ENCODE measurements at places on chromosomes 6 and 20.

GRCh38 chr6:56756791-56757587, 114.3 kb upstream of the DST start:
- no peak for DNase-seq

GRCh38 chr20:63081351-63081750, 74.6 kb upstream of the BHLHE23 start:
- no peak for DNase-seq

DNA sequence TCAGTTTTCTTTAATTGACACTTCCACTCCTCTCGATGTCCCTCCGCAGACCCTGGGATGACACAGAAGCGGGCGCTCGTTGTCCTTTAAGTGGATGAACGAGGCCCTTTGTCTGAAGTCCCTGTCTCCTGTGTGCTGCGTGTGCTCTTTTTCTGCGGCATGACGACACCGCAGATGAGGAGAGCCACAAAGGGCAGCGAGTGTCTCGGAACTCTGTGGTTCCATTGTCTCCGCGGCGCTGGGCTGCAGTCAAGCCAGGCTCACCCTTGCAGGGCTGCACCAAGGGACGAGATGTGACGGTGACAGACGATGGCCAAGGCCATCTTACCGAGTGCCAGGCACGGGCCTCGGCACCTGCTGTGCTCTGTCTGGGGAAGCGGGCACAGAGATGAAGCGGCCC, 10.6 kb downstream of the PRR18 start:
- DNase-seq: no peak

DNA sequence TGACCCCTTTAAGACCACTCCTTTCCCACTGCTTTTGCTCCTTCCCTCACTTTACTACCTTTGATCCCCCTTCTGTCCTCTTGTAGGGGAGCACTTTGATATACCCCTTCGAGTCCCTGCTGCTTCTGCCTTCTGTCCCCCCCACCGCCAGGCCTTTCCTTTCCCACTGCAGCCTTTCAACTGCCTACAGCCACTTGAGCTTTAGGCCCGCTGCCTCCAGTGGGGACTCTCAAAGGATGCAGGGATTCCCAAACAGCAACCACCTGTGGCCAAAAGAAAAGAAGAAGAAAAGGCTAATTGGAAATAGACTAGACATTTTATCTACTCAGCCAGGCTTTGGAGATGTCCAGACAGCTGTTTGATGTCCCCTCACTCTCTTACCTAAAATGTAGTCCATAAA, 77.0 kb upstream of the DTNBP1 start:
- DNase-seq: no peak

GRCh38 chr6:62623846-62624532, 338.0 kb upstream of the KHDRBS2 start:
- DNase-seq: no peak

DNA sequence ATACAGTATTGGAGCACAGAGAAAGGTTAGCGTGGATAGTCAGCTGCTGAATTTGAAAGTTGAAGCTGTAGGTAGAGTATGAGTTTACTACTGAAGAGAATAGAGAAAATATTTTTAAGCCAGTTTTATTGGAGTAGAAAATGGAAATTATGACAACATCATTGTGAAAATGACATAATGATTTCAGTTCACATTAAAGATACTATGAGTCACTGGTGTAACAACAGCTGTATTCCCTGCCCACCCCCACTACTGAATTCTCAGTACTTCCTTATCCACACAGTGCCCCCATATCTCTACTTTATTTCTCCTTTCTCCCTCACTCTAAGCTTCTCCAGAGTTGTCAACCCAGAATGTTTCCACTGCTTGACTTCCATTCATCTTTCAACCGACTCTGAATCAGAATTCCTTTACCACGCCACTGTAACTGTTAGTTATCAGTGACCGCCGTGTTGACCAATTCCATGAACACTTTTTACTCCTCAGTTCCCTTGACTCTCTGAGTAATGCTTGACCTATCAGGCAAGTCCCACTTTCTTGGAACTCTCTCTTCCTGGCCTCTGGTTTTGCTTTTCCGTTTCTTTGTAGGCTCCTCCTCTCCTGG, 139.6 kb downstream of the AIG1 start:
- DNase-seq: no peak

DNA sequence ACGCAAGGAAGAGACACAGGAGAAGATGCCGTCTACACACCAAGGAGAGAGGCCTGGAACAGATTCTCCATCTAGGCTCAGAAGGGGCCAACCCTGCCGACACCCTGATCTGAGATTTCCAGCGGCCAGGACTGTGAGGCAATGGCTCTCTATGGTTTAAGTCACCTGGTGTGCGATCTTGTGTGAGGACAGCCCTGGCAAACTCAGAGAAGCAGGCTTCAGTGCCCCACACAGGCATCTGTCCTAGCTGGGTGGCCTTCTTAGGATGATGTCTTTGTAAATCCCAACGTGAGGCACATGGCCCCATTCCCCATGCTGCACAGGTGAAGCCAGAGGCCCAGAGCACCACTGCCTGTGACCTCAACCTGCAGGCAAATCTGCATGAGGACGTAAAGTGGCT, 87.6 kb upstream of the FRMD1 start:
- no peak for DNase-seq

GRCh38 chr6:52389626-52390360, 27.8 kb downstream of the PAQR8 start:
- DNase-seq: no peak

GRCh38 chr6:108622641-108623298, 62.1 kb downstream of the FOXO3 start:
- DNase-seq: peak; percentile 58

DNA sequence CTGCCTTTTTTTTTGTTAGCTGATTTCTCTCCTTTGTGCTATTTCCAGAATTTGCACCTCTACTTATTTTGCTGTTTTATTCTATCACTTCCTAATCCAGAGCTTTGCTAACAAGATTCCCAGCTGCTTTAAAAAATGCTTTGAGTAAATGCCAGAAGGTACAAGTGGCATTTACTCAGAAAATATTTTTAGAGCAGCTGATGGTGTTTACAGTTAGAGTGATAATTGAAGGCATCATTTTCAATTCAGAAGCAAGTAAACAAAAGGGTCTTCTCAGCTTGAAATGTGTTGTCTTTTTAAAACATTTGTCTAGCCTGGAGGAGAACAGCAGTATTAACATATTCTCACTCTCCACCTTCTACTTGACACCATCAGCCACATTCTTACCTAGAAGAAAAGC, 99.9 kb downstream of the OTOR start:
- DNase-seq: no peak

DNA sequence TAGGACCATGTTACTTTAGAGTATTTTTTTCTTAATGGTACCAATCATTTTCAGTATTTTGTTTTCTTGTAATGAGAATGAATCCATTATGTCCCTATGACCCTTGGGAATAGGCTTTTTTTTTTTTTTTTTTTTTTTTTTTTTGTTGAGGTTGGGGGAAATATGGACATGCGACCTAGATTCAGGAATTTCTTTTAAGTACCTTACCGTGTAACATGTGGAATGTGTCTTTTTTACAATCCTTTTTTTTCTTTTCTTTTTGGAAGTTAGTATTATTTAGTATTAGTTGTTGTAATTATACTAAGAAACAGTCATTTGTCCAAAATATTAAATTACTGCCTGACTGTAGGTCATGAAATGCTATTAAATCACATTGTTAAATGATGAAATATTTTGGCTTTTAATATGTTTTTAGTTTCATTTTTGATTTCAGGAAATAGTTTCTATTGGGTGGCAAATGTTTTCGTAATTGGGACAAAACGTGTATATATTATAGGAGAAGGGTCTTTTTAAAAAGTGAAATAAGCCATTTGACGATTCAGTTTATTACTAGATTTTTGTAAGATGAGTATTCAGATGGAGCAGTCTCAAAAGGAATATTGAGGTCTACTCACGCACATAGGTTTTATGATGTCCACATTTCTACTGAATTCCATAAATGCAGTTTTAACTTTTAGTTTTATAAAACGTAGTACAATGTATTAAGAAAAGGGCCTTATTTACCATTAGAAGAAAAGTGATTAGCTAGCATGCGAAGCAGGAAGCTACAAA, 4.9 kb downstream of the ARID1B start:
- peak; percentile 50 for DNase-seq

GRCh38 chr6:80460257-80460865, 353.9 kb downstream of the BCKDHB start:
- DNase-seq: no peak

GRCh38 chr20:61664556-61665320, 400.9 kb downstream of the TAF4 start:
- no peak for DNase-seq
